HFFc6 (cell line): ENCODE measurements at places on chromosomes 11 and 22. TPM values are rescaled to one million over a fixed set of nuclear protein-coding genes. Genes with fewer than 3 reads are reported as not detected.

The OR51E2 gene
- 0.10 TPM in 1 of 3 replicates, not detected in the others for total RNA-seq

The C11orf42 gene
- not detected in 3 replicates for total RNA-seq

The BTBD18 gene
- total RNA-seq = not detected in 3 replicates

The F2 gene
- not detected in 3 replicates for total RNA-seq

The APOA4 gene
- total RNA-seq = not detected in 3 replicates
